ENCODE measurements at places on chromosomes 6 and 20.

DNA sequence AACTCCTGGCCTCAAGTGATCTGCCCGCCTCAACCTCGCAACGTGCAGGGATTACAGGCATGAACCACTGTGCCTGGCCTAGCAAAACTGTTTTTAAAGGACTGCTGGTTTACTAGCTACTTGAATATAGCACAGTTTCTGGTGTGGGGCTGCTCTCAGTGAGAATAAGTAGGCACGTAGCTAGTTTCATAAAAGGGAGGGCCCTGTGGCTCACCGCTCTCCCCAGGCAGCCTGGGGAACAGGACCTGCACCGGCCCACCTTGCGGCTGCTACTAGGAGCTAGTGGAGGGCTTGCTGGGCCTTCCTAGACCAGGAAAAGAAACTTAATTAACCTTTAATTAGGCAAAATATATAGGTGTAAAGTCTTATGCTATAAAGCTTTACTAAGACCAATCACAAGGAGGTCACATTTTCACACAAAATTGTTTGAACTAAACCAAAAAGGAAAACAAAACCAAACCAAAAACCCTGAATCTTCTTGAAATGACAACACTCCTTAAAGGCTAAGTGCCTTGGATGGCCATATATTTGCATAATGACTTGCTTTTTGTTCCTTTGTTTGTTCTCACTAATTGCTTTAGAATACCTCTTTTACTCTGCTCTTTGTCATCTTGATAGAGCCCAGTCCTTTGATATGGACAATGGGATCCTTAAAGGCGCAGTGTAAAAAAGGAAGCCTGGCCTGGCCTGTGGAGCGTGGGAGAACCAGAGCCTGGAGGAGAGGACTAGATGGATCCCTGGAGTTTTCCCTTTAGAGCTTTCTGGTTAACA lies 69.5 kb upstream of the SAMD5 start:
- no peak for DNase-seq

GRCh38 chr6:26570027-26570809 lies 26.5 kb upstream of the ABT1 start:
- no peak for DNase-seq

GRCh38 chr6:1596088-1596852 lies 13.4 kb upstream of the FOXC1 start:
- DNase-seq: peak; percentile 39

DNA sequence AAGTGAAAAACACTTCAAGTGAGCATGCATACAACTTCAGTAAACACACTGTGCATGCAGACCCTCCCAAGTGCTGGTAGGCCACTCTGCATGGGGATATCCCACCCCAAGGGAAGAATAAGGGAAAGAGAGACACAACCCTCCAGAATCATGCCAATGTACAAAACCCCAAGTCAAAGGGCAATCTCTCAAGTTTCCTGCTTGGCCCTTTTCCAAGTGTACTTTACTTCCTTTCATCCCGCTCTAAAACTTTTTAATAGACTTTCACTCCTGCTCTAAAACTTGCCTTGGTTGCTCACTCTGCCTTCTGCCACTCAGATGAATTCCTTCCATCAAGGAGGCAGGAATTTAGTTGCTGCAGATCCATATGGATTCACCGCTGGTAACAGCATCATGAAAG lies 205.7 kb upstream of the PROKR2 start:
- DNase-seq: no peak

GRCh38 chr6:136085370-136086115 lies 164.6 kb downstream of the MTFR2 start:
- no peak for DNase-seq

DNA sequence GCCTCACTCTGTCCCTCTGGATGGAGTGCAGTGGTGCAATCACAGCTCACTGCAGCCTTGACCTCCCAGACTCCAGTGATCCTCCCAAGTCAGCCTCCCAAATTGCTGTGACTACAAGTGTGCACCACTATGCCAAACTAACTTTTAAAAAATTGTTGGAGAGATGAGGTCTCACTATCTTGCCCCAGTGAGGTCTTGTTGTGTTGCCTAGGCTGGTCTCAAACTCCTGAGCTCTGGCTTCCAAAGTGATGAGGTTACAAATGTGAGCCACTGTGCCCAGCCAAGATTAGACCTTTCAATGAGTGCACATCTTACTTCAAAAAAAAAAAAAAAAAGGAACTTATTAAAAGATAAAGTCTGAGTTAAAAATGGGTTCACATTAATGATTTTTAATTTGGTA lies 1838.1 kb upstream of the DEFB115 start:
- DNase-seq: no peak

GRCh38 chr20:35302421-35303335 lies 10.5 kb upstream of the FAM83C start:
- no peak for DNase-seq

DNA sequence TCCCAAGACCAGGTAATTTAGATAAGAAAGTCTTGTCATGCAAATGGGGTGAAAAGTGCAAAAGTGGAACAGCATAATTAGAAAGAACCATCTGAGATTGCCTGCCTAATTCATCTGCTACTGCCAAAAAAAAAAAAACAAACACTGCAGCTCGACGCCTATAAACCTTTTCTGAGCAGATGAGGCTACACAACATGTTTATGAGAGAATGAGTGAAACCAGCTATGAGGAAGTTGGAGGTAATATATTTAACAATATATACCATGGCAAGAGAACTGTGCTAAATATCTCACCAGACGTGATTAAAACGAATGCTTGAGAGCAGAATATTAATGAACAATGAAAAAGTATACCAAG lies 50.0 kb downstream of the LAMA4 start:
- DNase-seq: no peak

- no peak for DNase-seq
Measured at GRCh38 chr20:24984961-24985640, 7.5 kb downstream of the APMAP start.

GRCh38 chr20:20665606-20666332 lies 46.7 kb downstream of the RALGAPA2 start:
- DNase-seq: no peak

- DNase-seq: peak; percentile 12
Measured at GRCh38 chr6:131807644-131808459, at the start of gene ENPP1. ENPP1 (plus strand) TSS chr6:131808020; CDS start chr6:131808036, 16 bp downstream.

DNA sequence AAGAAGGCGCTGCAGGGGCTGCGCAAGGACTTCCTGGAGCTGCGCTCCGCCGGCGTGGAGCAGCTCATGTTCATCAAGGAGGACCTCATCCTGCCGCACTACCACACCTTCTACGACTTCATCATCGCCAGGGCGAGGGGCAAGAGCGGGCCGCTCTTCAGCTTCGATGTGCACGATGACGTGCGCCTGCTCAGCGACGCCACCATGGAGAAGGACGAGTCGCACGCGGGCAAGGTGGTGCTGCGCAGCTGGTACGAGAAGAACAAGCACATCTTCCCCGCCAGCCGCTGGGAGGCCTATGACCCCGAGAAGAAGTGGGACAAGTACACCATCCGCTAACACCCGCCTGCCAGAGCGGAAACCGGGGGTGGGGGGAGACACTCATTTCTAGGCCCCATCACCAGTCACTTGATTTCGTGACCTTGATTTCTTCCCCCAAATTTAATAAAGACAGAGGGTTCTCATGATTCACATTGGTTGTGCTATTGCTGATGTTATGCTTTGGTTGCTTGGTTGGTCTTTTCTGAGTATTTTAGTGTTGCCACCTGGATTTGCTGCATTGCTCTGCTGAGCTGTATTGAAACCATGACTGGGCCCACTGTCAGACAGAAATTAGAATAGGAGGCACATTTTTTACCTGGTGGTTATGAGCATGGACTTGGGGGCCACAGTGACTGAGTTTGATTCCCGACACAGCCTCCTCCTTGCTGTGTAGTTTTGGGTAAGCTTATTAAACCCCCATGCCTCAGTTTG lies 1.5 kb downstream of the FAM50B start:
- DNase-seq: no peak

DNA sequence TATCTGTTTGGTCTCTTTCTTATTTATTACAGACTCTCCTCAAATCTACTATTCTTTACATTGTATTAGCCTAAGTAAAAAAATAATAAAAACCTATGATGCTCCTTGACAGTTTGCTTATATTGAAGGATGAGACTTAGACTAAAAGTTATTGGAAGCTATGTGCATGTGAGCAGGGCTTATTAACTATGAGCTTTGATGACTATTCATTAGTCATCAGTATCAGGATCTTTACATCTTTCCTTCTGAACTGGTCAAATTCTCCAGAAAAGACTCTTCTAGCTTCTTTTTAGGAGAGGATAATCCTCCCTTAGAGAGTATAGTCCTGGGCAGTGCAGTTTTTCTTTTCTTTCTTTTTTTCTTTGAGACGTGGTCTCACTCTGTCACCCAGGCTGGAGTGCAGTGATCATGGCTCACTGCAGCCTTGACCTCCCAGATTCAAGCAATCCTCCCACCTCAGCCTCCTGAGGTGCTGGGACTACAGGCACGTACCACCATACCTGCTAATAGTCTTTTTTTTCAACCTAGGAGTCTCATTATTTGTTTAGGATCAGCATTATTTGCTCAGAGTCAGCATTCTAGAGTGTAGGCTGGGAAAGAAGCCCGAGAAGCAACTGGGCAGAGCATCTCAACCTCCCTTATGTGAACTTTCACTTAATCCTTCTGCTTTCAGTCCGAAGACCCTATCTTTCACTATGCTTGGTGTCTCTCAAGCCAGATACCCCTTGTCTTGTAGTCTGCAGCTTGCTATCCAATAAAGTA lies 37.1 kb upstream of the YWHAB start:
- no peak for DNase-seq

Measured in stimulated activated CD8-positive, alpha-beta memory T cell treated with anti-CD3 and anti-CD28 coated beads, Interleukin-15, amount 100 ng/mL, for 1 hour (primary cell).